ENCODE measurements at places on chromosomes 1 and 21. TPM values are rescaled to one million over a fixed set of nuclear protein-coding genes. Genes with fewer than 3 reads are reported as not detected.
A peak's percentile ranks its signal among the peaks of the same experiment; 100 is the strongest.

RHCE gene
- total RNA-seq: 0.27 TPM

GCSAML gene
- total RNA-seq: not detected

C4BPB gene
- total RNA-seq: 0.30 TPM

- DNase-seq: no peak
- H3K27ac ChIP-seq: no peak overlapping the region
These were observed 430.2 kb downstream of the OMA1 start for GRCh38 chr1:58116284-58116683.

DNA sequence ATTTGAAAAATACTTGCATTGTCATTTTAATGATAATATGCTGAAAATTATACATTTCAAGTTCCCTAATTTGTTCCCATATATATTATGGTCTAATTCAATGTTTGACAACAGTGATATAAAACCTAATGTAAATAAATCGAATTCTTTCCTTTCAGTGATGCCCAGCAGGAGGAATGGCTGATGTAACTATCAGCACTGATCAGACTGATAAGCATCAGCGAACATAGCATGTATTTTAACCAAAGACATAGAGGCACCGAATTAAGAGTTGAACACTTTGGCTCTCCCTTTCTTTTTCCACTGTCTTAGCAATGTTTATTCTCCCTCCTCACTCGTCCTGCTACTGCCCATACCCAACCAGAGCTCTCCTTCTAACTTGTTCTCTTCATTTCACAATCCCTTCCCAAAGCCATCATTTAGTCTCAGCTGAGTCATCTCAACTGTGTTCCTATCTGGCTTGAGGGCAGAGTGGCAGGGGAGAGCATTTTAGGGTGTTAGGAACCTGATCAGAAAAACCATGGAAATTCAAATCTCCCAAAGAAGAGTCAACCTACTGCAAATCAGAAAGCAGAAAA lies 58.8 kb upstream of the C1orf115 start:
- H3K27me3 ChIP-seq: no peaks in the 10 kb centered on the region
- no peak overlapping the region for H3K4me3 ChIP-seq
- H3K36me3 ChIP-seq: peaks cover 12% of the 10 kb centered on the region
- H3K4me1 ChIP-seq: peaks cover 28% of the 10 kb centered on the region
- DNase-seq: no peak
- 0 out of 2 replicates have a peak overlapping the region, but pooled peaks have one; percentile 0 for H3K27ac ChIP-seq

DNA sequence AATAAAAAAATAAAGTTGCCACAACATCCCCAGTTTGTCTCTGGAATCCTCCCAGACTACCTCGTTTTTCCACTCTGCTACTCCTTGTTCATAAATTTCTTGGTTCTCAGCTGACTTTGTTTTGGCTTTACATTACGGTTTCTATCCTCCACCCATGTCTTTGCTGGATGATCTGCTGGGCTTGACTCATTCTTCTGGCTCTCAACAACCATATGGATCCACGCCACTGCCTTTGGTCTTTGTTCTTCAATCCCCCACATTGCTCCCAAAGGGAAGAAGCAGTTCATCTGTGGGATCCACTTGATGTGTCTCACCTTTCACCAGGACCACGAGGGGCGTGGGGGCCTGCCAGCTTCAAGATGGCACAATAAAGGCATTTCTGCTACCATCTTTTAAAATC lies 67.1 kb upstream of the NBL1 start:
- H3K4me3 ChIP-seq: no peak overlapping the region
- H3K4me1 ChIP-seq: no peaks in the 10 kb centered on the region
- H3K36me3 ChIP-seq: no peaks in the 10 kb centered on the region

DNA sequence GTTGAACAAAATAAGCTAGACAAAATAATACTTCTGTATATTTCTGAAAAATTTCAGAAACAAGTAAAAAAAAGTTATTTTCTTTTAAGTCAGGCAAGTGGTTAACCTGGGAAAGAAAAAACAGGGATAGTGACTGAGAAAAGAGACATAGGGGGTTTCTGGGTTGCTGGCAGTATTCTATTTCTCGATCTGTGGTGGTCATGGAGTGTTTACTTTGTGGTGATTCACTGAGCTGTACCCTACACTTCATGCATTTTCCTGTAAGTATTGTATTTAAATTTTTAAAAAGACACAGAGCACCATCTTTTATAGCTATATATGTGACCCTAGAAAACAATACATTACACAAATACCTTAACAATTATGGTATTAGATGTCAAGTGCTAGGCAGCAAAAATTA lies 58.2 kb downstream of the ZNF644 start:
- no peak overlapping the region for H3K27ac ChIP-seq
- DNase-seq: no peak
- no peaks in the 10 kb centered on the region for H3K27me3 ChIP-seq
- H3K4me3 ChIP-seq: no peak overlapping the region

GRCh38 chr1:47424336-47424982 lies 8.4 kb downstream of the FOXE3 start:
- H3K27me3 ChIP-seq: peaks cover 93% of the 10 kb centered on the region
- DNase-seq: peak; percentile 75
- no peak overlapping the region for H3K27ac ChIP-seq
- no peak overlapping the region for H3K4me3 ChIP-seq
- H3K36me3 ChIP-seq: no peaks in the 10 kb centered on the region

Measured in WTC11 (cell line).